Activated T-helper 1 cell treated with anti-CD3 and anti-CD28 coated beads, Interleukin-12 subunit alpha, Interleukin-12 subunit beta, Interleukin-2, Interleukin-4 antibody, amounts not matched to agents 30 ng/mL and 10 ng/mL and 1 ng/mL, durations not matched to agents 14 hours and 24 hours and 36 hours (primary cell): ENCODE measurements at places on chromosomes 12 and 14. TPM values are rescaled to one million over a fixed set of nuclear protein-coding genes. Genes with fewer than 3 reads are reported as not detected.

DNA sequence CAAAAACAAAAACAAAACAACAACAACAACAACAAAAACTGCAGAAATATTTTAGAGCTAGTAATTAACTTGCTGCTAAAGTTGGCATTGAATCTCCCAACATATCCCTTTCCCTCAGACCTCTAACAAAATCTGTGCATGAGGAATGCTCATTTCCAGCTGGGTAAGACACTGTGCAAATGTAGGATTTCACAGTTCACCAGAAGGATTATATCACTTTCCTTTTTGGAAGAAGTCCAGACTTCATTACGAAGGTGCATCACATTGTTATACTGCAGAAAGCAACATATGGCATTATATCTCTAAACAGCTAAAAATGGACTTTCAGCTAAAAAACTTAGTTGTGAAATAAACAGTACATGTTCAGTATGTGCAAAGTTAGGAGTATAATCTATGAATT, 341.8 kb downstream of the FSCB start:
- H3K36me3 ChIP-seq, result no peaks in the 10 kb centered on the region
- DNase-seq, result no peak
- no peaks in the 10 kb centered on the region for H3K27me3 ChIP-seq

GRCh38 chr14:64844969-64845536, 34.7 kb downstream of the SPTB start:
- peaks cover 9% of the 10 kb centered on the region for H3K4me1 ChIP-seq
- H3K27me3 ChIP-seq, result peaks cover 45% of the 10 kb centered on the region
- DNase-seq, result no peak

- H3K4me3 ChIP-seq, result no peak overlapping the region
- no peak for DNase-seq
- H3K27ac ChIP-seq, result no peak overlapping the region
- H3K4me1 ChIP-seq, result no peaks in the 10 kb centered on the region
Observed at GRCh38 chr12:87518036-87518435, 511.2 kb downstream of the C12orf50 start.

DNA sequence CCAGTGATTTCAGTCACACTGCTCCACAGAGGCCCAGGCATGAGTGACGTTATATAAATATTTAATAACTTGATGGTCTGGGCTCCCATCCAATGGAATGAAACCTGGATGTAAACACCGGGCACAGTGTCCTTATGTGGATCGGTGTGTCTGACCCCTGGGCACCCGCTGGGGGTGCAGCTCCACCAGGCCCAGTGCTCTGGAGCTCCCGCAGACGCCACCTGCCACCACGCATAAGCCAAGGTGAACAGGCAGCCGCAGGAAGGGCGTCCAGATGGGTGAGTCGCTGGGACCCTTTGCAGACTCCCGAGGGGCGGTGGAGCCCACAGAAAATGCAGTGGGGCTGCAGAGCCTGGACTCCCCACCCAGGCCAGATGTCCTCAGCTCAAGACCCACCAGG, 121.6 kb downstream of the SCARB1 start:
- no peak for DNase-seq
- H3K4me1 ChIP-seq, result peaks cover 24% of the 10 kb centered on the region

- no peak for DNase-seq
- H3K27me3 ChIP-seq, result peaks cover 13% of the 10 kb centered on the region
- H3K27ac ChIP-seq, result no peak overlapping the region
- no peaks in the 10 kb centered on the region for H3K4me1 ChIP-seq
- H3K4me3 ChIP-seq, result no peak overlapping the region
Observed at GRCh38 chr14:104016873-104017650, 68.4 kb upstream of the ASPG start.

DNA sequence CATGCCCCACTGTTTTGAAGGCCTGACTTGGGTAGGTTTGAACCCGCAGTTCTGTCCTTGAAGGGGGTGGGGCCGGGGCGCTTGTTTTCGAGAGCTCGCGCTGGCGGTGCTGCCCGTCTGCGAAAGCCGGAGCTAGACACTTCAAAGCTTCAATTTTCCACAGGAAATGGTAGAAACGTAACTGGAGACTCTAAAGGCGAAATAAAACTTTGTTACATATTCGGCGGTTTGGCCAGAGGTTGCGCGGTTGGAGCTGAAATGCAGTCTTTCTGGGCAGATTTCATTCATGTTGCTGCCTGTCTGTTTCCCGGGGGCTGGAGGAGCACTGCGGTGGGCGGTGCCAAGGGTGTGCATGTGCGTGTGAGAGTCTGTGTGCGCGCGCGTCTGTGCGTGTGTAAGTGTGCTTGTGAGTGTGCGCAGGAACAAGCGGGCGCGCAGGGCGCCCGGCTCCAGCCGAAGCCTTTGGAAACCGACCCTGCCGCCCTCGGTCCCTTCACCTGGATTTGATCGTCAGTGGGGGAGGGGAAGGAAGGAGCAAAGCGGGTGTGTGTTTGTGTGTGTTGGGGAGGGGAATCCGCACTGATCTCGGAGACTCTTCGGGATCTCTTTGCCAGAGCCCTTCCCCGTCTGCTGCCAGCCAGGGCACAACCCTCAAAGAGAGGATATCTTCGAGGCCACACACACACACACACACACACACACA, 227.7 kb upstream of the CRY1 start:
- no peaks in the 10 kb centered on the region for H3K27me3 ChIP-seq
- peak; percentile 75 for DNase-seq
- peak overlapping the region; percentile 92 for H3K27ac ChIP-seq
- H3K4me3 ChIP-seq, result peak overlapping the region; percentile 84
- peaks cover 55% of the 10 kb centered on the region for H3K4me1 ChIP-seq

DNA sequence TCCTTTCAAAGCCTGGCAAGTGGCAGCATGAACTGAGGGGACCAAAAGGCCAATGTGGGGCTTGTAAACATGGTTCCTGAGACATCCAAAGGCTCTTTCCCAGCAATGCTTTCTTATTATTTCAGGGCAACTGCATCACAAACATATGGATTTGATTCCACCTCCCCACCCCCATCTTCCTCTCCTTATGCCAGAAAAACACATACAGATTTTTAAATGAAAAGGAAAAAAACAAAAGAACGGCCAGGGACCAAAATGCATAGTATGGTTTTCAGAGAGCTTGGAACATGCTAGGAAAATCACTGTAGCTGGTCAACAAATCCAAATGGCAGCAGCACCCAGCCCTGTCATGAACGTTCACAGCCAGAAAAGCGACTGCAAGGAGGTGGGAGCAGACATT, 167.6 kb downstream of the ANO2 start:
- no peak overlapping the region for H3K4me3 ChIP-seq
- DNase-seq, result no peak
- no peaks in the 10 kb centered on the region for H3K36me3 ChIP-seq
- H3K27me3 ChIP-seq, result no peaks in the 10 kb centered on the region
- H3K27ac ChIP-seq, result no peak overlapping the region
- H3K4me1 ChIP-seq, result no peaks in the 10 kb centered on the region

DNA sequence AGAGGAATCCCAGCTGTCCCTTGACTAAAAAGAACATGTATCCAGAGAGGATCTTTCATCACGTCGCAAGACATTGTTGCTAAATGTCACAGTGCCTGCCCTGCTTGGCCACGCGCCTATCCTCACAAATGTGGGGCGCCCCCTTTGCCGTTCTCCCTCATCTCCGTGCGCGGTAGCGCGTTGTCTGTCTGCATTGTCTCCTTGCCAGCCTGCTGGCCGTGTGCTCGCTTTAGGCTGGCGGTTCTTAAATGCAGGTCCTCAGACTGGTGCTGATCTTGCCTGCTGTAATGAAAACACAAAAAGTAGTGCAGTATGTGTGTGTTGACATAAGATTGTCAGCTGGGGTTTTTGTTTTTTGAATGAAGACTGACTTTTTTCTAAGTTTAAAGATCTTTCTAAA, 198.2 kb upstream of the RGS6 start:
- H3K36me3 ChIP-seq, result peaks cover 69% of the 10 kb centered on the region
- H3K27me3 ChIP-seq, result no peaks in the 10 kb centered on the region
- H3K4me3 ChIP-seq, result no peak overlapping the region
- DNase-seq, result no peak

- no peaks in the 10 kb centered on the region for H3K27me3 ChIP-seq
- DNase-seq, result no peak
- H3K4me3 ChIP-seq, result no peak overlapping the region
- no peak overlapping the region for H3K27ac ChIP-seq
- H3K36me3 ChIP-seq, result no peaks in the 10 kb centered on the region
- no peaks in the 10 kb centered on the region for H3K4me1 ChIP-seq
Observed at GRCh38 chr12:128649902-128650301, 173.9 kb downstream of the SLC15A4 start.

GRCh38 chr12:45852508-45852907, 123.0 kb downstream of the ARID2 start:
- no peak for DNase-seq
- H3K36me3 ChIP-seq, result peaks cover 40% of the 10 kb centered on the region
- no peaks in the 10 kb centered on the region for H3K27me3 ChIP-seq

GRCh38 chr14:103283916-103284315, 50.1 kb upstream of the EIF5 start:
- DNase-seq, result no peak
- peaks cover 32% of the 10 kb centered on the region for H3K27me3 ChIP-seq
- H3K4me1 ChIP-seq, result no peaks in the 10 kb centered on the region
- no peak overlapping the region for H3K4me3 ChIP-seq
- no peak overlapping the region for H3K27ac ChIP-seq
- H3K36me3 ChIP-seq, result no peaks in the 10 kb centered on the region

The TAS2R19 gene
- total RNA-seq, result 3.6 and 4.3 TPM in 2 replicates

The SERPINA1 gene
- total RNA-seq, result 0.12 TPM in 1 of 2 replicates, not detected in the other

The KRT72 gene
- total RNA-seq, result not detected in 2 replicates
